Nucleus accumbens (tissue), 56 donors: ENCODE measurements at places on chromosomes 16 and 17.

DNA sequence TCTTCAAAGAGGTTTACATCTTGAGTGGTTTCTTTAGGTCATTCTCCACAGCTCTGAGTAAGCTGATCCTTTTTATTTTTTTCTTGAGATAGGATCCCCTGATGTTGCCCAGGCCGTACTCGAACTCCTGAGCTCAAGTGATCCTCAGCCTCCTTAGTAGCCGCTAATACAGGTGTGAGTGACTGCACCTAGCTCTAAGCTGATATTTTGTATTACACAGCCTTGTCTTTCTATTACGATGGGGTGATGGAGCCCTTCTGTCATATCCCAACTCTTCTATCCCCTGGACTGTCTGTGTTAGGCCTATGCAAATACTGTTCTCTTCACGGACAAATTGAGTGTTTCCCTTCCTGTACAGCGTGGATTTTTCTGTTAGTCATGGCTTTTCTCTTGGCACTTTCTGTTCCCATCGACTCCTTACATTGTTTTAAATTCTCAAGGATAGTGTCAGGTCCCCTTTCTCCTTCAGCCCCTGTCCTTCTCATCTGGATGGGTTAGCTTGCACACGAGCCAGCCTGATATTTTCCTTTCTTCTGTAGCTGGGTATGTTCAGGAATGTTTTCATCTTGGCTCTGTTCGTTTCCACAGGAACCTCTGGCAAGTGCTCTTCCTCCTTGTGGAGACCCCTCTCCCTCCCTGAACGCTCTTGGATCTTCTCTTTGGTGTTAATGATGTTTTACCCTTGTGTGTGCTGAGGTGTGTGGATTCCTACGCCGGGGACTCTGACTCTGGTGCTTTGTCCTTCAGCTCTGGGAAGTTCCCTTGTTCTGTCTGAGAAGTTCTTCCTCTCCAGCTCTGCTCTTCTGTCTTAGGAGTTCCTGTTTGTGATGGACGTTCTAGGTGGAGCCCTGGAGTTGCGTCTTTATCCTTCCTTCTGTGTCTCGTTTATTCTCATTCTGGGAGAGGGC, 2.3 kb downstream of the BANP start:
- no peak for DNase-seq

DNA sequence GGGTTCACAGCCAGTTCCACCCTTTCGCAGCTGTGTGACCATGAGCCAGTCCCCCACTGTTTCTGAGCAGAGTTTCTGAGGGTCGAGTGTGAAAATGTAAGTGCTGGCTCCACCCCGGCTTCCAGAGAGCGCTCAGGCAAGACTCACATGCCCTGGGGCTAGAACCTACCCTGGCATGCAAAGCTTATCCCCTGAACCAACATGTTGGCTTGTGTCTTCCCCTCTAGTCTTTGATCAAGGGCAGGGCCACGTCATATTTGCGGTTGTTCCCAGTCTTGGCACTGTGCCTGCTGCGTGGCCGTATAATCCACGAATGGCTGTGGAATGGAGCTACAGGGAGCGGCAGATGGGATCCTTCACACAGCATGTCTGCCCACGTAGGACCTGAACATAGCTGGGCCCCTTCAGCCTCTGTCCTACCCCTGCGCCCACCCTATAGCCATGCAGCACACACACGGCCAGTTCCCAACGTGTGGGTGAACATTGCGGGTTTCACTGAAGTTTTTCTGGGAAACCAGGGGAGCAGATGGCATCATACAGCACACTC, 84.8 kb downstream of the MRM1 start:
- DNase-seq: no peak

DNA sequence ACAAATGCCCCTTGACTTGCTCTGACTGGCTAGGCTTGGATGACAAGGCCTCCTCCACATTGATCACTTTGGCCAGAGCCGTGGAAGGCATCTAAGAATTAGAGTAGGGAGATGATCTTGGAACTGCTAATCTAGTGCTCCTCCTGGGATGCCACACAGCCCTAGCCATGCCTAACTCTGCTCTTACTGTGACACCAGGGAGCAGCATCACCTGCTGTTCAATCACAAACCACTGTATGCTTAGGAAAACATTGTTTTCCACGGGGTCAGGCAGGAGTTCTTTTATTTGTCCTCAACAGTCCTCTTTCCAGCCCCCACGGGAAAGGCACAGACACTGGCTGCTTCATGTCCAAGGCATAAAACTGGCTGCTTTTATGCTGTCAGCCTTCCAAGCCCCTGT, 46.3 kb downstream of the C16orf78 start:
- DNase-seq: no peak

GRCh38 chr17:48542698-48543106, 2.2 kb downstream of the HOXB2 start:
- DNase-seq: no peak

DNA sequence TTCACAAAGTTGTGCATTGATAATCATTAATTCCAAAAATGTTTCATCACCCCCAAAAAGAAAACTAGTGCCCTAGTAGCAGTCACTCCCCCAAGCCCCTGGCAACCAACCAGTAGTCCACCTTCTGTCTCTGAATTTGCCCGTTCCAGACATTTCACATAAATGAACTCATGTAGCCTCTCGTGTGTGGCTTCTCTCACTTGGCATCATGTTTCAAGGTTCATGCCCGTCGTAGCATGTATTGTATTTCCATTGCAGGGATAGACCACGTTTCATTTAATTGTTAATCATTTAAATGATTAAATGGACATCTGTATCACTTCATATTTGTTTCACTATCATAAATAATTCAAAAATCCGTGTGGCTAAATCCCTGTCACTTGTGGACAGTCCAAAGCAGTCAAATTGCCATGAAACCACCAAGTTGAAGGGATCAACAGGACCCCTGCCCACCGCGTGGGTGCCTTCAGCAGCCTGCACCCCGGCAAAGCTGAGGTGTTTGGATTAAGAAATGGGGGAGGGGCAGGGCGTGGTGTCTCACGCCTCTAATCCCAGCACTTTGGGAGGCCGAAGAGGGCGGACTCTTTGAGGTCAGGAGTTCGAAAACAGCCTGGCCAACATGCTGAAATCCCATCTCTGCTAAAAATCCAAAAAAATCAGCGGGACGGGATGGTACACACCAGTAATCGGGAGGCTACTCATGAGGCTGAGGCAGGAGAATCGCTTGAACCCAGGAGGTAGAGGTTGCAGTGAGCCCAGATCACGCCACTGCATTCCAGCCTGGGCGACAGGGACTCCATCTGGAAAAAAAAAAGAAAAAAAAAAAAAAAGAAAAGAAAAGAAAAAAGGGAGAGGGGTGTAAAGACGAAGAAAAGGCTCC, 8.7 kb upstream of the FLYWCH2 start:
- no peak for DNase-seq

GRCh38 chr17:73105431-73105830, 12.9 kb upstream of the SLC39A11 start:
- no peak for DNase-seq

- DNase-seq: no peak
Measured at GRCh38 chr17:4100883-4101756, 41.7 kb downstream of the ZZEF1 start.

DNA sequence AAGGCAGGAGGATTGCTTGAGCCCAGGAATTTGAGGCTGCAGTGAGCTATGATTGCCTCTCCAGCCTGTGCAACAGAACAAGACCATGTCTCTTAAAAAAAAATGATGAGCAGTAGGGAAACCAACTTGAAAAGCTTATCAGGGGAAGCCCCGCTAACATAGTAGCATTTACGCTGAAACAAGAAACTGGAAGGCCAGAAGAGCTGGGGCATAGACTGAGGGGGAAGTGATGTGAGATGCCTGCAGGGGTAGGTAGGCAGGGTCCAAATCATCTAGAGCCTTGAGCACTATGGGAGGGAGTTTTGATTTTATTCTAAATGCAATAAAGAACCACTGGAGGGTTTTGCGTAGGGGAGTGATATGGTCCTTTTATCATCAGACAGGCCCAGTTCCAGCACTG, 139.3 kb downstream of the CYB561 start:
- DNase-seq: no peak

- DNase-seq: no peak
Measured at GRCh38 chr16:6407596-6407995, 925.0 kb upstream of the RBFOX1 start.

GRCh38 chr16:23901178-23902033, 65.6 kb downstream of the PRKCB start:
- no peak for DNase-seq

DNA sequence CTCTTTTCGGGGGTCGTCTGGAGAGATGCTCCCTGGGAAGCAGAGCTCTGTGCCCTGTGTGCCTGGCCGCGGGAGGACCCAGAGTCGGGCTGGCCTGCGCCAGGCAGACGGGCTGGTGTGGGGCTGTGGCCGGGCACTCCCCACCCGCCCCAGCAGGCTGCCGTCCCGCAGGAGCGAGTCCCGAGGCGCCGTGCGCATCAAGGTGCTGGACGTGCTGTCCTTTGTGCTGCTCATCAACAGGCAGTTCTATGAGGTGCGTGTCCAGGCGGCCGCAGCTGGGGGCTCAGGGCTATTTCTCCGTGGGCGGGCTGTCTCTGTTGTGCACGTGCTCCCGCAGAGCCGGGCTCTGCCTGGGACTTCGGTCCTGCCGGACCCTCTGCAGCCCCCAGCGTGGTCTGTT, 15.0 kb downstream of the TSC2 start:
- no peak for DNase-seq

DNA sequence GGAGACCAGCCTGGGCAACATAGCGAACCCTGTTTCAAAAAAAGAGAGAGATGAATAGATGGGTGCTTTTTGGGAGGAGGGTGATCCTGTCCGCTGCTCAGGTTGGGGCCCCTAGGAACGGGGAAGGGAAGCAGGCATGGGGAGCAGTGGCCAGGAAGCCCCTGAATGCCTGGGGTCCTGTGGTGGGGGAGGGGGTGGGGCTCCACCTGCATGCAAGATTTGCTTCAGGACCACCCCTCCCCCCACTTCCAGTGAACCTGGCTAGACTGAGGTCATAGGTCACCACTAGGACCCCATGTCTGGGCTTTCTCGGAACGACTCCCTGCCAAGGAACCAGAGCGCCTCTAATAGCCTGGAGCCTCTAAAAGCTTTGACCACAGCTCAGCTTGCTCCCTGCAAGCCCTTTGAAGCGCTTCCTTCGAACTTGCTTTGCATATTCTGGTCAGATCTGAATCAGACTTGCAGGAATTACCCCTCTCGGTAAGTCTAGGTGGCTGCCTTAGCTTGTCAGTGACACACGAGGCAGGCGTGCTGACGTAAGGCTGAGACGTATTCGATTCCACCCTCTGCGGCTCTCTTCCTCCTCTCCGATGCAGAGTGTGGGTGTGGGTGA, 3.7 kb downstream of the SOCS3 start:
- DNase-seq: no peak

GRCh38 chr17:41199421-41200078, 9.9 kb downstream of the KRTAP9-1 start:
- no peak for DNase-seq
